ENCODE measurements at places on chromosomes 13 and 19.

- DNase-seq, result peak; percentile 89
Observed at GRCh38 chr13:114128624-114129522, 3.5 kb downstream of the RASA3 start.

DNA sequence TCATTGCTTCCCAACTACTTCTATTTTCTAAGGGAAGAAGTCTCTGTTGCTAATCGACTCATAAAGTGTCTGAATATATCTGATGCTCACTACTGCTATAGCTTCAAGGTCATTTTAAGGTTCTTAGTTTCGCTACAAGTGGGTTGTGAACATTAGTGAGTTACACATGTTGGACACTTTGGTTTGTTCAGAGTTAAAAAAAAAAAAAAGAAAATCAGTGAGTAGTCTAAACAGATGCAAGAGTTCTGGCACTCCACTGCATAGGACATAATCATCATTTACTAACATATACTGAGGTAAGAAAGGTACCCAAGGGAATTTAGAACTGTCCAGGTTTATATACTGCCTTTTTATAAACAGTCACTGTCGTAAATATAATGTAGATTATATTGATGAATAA, 108.8 kb downstream of the KLF12 start:
- no peak for DNase-seq

- no peak for DNase-seq
Observed at GRCh38 chr19:14795078-14795721, 16.8 kb upstream of the ADGRE2 start.

DNA sequence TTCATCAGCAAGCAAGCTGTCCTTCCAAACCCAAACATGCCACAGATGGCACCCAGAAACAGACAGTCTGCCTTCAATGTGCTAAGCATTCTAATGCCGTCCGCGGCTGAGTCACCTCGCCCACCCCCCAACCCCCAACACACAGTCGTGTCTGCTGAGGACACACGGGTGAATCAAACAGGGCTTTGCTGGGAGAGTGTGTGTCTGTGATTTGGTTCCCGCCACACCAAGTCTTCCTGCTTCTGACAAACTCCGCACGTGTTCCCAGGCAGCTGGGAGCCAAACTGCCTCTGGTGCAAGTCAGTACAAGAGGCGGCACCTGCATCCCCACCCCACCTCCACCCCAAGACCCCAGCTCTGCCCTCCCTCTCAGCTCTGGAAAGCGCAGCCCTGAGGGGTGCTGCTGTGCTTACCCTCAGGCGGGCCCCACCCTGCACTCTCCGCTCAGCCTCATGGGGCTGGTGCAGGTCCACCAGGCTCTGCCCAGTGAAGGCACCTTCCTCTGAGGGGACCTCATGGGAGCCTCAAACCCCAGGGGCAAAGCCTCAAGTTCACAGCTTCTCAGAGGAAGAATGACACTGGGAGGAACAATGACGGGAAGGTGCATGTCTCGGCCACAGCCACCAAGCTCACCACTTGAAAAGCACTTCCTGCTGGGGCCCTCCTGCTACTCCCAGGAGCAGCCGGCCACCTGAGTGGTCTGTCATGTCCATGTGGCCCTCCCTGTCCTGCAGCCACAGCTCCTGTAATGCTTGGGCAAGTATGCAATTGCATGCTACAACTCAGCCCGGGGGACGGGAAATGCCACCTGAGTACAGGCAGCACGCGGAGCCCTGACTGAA, 15.0 kb upstream of the SLC35E1 start:
- peak; percentile 81 for DNase-seq

DNA sequence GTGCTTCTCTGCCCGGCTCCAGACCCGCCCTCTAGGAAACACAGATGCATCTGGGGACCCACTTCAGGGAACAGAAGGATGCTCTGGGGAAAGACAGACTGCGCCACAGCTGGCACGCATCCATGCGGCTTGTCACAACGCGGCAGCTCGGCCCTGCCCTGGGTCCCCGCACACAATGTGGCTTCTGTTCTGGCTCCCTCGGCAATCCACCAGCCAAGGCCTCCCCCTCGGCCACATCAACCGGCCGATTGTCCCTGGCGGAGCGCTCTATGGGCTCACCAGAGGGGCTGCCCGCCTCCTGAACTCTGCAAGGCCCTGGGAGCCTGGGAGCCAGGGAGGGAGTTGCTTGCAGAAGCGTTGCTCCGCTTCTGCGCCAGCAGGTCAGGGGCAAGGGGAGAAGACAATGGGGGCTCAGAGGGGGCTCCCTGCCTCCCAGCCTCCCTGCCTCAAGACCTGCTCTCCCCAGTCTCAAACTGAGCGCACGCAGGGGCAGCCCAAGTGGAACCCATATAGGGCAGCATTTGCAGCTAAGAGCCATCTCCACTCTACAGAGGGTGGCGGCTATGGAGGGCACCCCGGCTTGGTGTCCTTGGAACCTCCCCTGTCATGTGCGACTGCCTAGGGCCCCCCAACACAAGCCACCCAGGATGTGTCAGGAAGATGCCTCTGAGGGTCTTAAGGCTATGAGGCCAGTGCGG, 37.9 kb downstream of the MLLT1 start:
- DNase-seq, result no peak

GRCh38 chr19:19427944-19428343, 22.5 kb downstream of the GATAD2A start:
- no peak for DNase-seq

DNA sequence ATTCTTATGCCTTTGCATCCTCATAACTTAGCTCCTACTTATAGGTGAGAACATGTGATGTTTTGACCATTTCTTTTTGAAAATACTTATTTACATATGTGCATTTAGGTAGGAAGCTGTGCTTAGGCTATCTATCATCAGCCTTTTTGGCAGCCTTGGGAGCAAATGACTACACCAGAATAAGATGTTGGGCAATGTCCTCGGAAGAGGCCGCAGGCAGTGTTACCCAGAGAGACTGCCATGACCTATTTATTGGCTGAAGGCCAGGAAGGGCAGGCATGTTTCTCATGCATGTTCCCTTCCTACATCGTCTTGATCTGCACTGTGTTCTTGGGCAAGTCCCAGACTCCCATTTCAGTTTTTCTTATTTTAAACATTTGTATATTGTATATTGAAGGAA, 122.3 kb downstream of the B3GLCT start:
- DNase-seq, result no peak

DNA sequence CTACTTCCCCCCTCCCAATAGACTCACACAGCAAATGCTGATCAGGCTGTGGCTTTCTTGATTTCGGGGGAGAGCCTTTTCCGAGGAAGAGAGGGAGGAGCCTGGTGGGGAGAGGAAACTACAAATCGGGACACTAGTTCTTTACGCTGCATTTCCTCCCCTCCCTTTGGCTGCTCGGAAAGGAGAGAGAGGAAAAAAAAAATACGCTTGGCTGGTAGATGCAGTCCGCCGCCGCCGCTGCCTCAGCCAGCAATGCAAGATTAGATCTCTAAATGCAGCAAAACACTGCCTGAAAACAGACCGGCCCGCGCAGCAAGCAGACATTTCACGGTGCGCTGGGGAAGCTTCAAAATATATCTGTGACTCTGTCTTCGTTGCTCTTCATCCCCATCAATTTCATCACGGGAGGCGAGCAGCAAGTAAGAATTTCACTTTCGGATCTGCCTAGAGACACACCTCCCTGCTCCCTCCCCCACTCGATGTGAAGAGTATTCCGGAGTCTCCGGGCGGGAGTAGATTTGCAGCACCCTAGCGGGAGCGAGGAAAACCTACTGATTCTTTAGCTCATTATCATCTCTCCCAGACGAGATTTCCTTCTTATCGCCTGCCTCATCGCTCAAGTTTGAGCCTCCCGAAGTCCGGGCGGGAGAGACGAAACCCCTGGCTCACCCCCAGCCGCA, at the start of gene PCDH17:
Gene PCDH17, plus strand, starts transcription at position 149 of the 680 bp plus-strand sequence. CDS start 803 bp downstream, outside the sequence.
- DNase-seq, result no peak

DNA sequence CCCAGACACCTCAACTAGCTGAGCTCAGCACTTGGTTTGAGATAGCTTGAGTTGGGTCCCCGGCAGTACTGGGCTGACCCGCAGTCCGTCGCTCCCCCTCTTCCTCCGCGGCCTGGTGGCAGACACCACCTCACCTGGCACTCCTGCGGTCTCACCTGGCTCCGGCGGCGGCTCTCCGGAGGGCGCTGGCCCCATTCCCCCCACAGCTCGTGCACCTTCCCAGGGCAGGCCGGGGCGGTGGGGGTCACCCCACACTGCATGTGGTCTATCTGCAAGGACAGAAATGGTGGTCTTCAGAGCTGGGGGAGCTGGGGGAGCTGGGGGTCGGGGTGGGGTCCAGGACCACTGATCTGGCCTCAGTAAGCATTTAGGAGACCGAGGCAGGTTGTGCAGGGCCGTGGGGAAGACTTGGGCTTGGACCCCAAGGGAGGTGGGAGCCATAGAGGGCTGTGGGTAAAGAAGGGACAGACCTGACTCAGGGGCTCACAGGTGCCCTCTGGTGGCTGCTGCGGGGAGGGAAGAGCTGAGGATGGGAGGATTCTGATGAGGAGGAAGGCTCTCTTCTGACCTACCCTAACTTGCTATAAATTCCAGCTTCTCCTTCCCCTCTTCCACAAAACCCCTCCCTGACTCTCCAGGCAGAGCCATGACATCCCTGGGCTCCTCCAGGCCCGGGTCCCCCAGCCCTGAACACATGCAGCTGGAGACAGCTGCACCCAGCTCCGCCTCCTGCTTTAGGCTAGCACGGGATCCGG, 6.7 kb upstream of the PLIN4 start:
- DNase-seq, result peak; percentile 65

GRCh38 chr19:41114132-41114531, at the start of gene CYP2F1:
CYP2F1 (plus strand) TSS chr19:41114432; CDS start chr19:41116189, 1,757 bp downstream.
- no peak for DNase-seq

DNA sequence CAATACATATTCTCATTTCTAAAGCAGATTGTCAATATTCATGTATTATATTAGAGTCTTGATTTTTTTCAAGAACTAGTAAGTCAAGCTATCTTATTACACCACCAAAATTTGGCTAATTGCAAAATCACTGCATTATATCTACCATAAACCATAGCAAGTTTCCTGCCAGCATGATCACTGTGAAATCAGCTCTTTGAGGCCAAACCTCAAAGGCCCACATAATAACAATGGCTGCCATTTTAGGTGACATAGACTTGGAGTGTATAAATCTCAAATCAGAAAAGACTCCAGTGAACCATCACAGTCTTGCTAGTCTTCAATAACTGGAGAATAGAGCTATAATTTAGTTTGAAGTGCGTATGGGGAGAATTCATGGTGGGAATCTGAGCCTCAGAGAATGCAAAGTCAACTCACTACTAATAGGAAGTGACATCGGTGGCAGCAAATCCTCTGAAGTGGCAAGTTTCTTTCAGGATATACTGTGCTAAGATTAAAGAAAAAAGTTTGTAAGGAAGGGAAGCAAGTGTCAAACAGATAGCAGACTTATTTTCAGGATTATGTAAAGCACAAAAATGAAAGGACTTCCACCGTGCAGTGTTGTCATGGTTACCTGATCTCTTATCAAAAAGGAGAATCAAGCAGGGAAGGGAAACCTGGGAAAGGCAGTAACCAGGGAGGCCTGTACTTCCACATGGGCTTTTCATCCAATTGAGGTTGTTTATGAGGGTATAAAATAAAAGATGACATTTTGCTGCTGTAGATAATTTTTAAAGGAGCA, 117.4 kb upstream of the FNDC3A start:
- no peak for DNase-seq

DNA sequence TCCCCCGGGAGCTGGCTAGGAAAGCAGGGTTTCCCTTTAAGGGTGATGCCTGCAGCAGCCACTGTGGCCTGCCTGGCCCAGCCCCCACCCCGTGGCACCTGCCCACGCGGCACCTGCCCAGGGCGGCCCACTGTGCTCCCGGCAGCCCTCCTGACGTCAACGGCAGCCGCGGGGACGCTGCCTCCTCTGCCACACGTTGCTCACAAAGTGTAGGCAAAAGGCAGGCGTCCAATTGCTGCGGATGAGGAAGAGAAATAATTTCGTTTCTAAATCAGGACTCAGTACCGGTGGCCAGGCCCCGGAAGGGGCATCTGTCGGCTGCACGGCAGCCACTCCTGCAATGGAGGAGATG, 122.3 kb downstream of the URI1 start:
- DNase-seq, result no peak

DNA sequence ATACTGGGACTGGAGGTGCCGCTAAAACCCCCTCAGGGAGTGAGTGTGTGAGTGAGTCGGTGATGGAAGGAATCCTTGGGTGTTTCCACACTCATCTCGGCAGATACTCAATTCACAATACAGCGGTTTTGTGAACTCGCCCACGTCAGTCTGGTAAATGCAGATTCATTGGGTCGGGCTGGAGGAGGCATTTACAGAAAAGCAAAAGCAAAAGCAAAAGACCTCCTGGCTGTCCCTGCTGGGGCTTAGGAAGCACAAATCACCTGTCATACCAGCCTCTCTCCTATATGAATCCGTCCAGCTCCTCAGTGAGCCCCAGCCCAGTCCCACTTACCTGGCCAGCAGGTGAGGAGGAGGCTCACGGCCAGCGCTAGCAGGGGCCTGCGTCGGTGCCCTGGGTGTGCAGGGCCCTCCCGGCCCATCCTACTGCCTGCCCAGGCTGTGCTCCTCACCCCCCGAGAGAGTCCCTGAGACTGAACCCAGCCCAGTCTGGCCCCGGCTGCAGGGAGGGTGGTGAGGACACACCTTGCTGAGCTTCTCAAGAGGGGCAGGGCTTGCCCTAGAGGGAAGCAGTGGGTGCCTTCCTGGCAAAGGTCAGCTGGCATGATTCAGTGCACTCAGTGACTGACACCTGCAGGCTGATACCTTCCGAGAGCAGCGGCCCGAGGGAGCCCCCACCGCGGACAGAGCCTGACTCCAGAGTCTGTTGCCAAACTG, at the start of gene MUC16:
Gene MUC16, minus strand, starts transcription at position 475 of the 717 bp plus-strand sequence.
- DNase-seq, result no peak

Measured in germinal center (tissue), 1 donor.